Renal cortical epithelial cell (primary cell): ENCODE measurements at places on chromosomes 6 and 20.

DNA sequence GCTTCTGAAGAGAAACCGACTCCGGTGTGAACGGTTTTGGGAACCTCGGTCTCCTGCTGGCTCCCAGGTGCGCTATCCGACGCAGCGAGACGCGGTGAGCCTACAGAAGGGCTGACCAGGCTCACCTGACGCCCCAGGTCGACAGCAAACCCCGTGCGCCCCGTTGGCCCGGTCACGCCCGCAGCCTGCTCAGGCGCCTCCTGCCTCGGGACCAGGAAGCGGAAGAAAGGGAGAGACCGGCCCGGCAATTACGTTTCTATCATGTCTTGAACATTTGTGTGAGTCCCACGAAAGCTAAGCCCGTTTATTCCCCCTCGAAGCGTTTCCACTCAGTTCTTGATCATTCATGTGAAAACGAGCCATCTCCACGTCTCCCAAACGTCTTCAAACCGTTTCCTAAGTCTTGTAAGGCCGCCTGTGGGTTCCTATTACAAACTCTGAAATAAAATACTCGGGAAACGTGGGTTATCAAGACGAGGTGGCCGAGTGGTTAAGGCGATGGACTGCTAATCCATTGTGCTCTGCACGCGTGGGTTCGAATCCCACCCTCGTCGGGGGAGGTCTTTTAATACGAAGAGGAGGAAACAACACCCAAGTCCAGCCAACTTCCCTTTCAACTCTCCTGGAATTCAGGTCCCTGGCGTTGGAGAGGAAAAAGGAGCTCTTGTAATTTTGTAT lies 150.5 kb upstream of the PRSS16 start:
- DNase-seq = peak; percentile 63

DNA sequence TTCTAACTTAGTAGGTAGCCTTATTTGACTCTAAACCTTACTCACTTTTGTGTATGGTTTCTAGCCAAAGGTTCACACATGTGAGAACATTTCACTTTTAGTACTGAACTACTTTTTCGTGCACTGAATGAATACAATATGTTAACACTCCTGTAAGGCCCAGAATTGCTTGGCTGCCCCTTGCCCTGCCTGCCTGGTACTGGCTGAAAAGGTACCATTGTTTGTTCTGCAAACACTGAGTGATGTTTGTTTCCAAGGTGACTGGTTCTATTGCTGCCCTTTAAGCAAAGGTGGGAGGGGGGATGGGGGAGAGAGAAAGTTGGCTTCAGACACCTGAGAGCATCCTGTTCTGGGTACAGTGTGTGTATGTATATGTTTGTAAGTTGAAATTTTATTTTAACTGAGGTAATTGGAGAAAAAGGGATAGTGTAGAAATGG lies 31.2 kb downstream of the RREB1 start:
- DNase-seq = peak; percentile 87

DNA sequence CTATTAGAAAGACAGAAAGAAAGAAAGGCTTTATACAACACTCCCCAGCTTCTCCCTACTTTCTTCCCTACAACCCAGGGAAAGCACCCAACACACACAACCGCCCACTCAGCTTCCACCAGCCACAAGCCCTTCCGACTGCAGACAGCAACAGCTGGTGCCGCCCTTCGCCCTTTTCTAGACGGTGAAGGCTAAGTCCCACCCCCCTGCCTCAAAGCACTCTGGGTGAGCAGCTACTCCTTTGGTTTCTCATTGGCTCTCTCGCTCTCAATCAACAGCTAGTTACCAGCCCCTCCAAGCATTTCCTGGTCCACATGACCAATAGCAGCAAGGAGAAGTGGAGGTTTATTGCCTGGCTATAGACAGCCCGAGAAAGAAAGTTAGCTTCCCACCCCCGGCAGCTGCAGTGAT lies 230.1 kb upstream of the MOCS1 start:
- no peak for DNase-seq

- DNase-seq = no peak
Measured at GRCh38 chr20:12318043-12318442, 400.4 kb downstream of the BTBD3 start.

- no peak for DNase-seq
Measured at GRCh38 chr20:47971058-47971791, 185.9 kb upstream of the SULF2 start.

DNA sequence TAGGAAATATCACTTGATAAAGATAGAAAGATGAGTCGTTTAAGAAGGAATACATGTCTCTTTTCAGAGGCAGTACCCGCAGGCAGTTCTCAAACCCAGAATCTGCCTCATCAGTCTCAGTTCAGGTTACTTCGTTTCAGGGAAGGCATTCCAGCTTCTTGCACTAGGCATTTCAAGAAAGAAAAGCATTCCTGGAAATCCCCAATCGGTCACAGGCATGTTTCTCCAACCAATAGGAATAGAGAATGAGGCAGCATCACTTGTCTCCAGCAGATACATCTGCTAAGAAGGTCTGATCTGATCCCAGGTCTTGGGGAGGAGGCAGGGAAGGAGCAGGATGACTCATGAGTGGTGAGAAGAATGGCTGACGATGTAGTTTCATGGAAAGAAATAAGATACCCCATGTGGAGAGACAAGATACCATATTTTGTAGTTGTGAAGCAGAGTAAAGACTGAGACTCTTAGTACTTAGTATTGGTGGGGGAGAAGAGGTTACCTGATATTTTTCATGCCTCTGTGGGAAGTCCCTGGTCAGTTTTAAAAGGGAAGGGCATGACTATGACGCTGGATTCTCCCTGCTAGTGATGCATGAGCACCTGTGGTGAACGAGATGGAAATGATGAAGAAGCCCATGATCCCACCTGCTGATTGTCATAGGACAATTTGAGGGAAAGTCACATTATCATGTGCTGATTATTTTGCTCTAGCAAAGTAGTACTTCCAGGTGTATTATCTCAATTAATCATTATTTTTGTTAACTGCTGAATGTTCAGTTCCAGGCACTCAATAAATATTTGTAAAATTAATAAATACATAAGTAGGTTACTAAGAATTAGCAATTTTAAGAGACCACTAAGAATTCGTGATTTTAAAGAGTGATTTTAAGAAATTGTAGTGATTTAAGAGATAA lies 20.3 kb upstream of the HLA-DRB1 start:
- DNase-seq = peak; percentile 99

DNA sequence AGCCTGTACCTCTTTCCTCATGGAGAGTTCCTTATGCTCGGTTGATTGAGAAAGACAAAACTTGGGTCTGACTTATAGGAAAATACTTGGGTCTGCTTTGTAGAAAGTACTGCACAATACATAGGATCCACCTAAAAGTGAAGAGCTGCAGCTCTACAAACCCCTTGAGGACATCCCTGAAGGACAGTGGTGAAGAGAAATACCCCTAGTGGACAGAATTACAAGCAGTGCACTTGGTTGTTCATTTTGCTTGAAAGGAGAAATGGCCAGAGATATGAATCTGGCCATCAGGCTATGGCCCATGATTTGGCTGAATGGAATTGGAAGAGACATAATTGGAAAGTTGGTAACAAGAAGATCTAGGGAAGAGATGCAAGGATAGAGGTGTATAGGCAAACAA lies 8.3 kb downstream of the CD24 start:
- DNase-seq = no peak
